NCI-H510A (cell line): ENCODE measurements at places on chromosomes 5 and 9.

- no peak for DNase-seq
Measured at GRCh38 chr9:826500-827280, 14.8 kb upstream of the DMRT1 start.

- DNase-seq, result no peak
Measured at GRCh38 chr5:171794470-171794960, 8.9 kb downstream of the SMIM23 start.

DNA sequence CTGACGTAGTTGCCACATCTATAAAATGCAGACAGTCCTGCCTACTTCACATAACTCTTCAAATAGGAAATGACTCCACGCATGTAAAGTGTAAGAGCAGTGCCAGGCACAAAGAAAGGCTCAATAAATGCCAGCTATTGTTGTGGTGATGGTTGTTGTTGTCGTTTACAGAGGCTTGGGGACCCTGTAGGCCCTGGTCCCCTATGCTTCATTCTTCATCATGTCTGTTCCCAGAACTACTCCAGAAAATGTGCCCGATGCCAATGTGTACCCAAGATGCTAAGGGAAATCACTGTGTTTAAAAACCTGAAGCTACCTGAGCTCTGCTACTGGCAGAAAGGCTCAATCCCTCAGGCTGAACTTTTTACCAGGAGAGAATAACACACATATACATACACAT, 9.1 kb downstream of the SLIT3 start:
- DNase-seq, result no peak

DNA sequence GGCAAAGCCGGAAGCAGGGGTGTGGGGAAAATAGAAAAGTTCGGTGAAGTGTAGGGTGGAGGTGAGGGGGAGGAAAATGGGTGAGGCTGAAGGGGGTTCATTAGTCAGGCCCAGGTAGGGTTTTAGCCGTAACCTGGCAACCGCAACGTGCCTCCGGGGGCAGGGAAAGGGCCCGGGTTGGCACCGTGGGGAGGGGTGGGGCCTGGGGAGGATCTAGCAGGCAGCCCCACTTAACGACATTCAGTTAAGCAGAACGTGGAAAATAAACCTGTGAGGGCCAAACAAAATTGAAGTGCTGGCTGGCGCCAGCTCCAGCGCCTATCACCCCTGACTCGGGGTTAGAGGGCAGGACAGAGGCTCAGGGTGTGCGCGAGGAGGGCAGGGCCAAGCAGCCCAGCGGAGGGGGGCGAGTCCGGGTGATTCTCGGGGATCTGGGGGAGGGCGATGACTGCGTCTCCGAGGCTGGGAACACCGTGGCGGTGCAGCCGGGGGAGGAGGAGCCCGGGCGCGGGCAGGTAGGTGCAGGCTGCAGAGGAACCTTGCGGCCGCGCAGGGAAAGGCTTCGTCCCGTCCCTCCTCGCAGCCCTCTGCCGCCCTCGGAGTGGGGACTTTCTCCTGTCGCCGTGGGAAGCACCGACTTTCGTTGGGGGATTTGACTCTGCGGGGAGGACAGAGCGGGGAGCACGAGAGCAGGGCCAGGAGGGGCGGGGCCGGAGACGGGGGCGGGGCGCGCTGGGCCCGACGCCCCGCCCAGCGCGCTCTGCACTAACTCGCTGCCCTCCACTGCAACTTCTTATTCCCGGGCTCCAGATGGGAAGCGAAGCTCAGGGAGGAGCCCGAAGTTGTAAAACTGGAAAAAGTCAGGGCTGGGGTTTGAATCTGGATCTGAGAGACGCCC, 5.1 kb downstream of the RGS14 start:
- peak; percentile 36 for DNase-seq

DNA sequence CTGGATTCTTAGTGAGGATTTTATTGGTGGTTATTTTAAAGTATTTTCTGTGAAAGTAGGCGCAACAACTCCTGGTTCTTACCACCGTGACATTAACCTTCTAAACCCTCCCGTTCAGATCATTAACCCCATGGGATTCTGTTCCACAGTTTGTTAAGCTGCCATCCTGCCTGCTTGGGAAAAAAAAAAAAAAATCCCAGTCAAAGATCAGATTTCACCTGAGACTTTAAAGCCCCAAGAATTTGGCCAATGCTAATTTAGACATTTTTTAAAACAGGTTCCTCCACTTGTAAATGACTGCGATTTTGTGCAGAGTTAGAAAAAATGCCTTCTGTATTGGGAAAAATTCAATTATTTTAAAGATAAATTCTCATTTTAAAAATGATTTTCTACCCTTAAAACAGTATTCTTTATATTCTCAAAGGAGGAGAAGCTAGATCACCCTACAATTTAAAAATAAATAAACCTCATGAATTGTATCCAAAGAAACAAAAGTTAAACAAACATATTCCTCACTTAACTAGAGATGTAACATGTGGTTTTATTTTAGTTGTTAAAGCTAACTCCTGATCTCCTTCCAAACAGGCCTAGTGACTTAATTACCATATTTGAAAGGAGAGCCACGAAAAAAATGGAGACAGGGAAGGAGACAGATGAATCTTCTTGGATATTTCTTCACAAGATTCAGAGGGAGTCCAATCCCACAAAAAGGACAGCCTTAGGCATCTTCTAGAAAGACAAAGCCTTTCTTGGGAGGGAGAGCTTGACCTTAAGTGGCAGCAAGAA, 93.1 kb upstream of the IFNK start:
- no peak for DNase-seq

- no peak for DNase-seq
Measured at GRCh38 chr5:96377167-96377566, 55.9 kb downstream of the PCSK1 start.

DNA sequence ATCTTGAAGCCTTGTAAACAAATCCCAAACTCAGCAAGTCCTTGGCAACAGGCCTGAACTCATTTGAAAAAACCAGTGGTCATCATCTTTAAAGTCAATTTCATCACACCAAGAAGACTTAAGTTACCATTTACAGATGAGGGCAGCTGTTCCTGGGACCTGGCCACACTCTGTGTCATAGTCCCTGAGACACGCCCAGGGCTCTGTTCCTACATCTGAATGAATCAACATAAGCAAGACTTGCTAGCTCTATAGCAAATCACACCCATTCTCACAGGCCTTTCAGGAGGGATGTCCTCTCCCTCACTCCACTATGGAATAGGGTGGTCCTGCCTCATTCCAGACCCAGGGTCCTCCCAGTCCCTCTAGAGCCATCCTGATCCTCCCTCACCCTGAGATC, 142.8 kb downstream of the NSG2 start:
- DNase-seq, result no peak

DNA sequence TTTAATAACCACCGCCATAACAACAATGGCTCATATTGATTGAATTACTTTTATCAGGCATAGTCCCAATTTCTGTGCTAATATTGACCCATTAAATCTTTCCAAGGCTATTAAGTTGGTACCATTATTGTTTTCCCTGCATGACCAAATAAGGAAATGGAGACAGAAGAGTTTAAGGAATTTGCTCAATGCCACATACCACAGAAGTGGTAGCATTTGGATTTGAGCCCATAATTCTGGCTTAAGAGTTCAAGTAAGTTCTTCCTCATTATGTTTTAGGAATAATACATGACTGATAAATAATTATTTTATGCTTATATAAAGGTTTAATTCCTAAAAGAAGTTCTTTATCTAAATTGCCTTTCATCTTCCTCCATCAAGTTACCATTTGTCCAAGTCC, 43.4 kb upstream of the HAPLN1 start:
- no peak for DNase-seq

- no peak for DNase-seq
Measured at GRCh38 chr5:6475626-6476312, 27.1 kb downstream of the UBE2QL1 start.

DNA sequence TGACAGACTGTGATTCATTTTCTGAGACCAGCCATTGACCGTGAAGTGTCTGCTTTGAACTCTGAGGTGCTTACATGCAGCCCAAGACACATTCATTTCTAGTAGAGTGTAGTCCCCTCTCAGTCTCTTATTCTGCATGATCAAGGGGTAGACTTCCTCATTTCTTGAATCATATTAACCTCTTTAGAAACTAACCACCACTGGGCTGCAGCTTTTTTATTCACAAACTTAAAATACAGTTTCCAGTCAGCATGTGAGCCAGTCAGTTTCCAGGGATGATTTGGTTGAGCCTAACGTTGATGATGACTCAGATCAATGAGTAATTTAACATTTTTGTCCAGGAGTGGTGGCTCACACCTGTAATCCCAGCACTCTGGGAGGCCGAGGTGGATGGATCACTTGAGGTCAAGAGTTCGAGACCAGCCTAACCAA, 59.2 kb downstream of the OTULIN start:
- DNase-seq, result no peak

- DNase-seq, result no peak
Measured at GRCh38 chr5:72045692-72046091, 61.6 kb upstream of the MAP1B start.

DNA sequence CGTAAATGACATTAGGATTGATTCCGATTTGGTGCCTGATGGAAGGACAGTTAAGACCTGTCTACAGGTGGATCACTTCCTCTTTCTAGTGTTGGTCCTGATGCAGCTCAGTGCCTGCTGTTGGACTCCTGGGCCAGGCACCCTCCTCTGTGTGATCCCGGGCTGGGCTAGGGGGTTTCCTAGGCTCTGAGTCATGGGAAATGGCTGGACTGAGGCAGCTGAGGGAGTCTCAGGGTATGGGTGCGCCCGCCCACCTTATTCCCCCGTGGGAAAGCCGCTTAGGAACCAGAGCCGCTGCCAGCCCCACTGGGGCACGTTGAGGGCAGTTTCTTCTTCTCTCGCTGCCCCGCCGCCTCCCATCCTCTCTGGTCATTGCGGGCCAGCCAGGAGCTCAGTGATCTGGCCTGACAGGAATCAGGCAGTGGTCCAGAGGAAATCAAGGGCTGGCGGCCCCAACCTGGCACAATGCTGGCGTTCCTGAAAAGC, 12.9 kb downstream of the TCF7 start:
- DNase-seq, result no peak

DNA sequence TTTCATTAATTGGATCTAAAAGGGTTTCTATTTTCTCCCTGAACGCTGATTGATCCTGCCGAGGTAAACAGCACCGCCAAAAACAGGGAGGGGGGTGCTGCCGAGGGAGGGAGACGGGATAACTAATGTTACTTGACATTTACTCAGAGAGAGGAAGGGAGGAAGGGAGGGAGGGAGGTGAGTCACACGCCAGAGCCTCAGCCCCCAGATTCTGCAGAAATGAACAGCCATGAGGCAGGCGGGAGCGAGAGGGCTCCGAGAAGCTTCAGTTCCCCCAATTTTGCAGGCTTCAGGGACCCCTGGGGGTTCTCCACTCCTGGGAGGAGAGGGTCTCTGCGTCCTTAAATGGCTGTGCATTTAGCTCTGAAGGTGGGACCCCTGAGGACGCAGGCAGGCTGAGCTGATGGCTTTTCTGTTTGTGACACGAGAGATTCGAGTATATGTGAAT, 59.1 kb upstream of the IER5L start:
- no peak for DNase-seq

GRCh38 chr5:172528440-172528839, 74.1 kb upstream of the SH3PXD2B start:
- no peak for DNase-seq

GRCh38 chr5:68745448-68745847, 348.4 kb upstream of the SLC30A5 start:
- no peak for DNase-seq

DNA sequence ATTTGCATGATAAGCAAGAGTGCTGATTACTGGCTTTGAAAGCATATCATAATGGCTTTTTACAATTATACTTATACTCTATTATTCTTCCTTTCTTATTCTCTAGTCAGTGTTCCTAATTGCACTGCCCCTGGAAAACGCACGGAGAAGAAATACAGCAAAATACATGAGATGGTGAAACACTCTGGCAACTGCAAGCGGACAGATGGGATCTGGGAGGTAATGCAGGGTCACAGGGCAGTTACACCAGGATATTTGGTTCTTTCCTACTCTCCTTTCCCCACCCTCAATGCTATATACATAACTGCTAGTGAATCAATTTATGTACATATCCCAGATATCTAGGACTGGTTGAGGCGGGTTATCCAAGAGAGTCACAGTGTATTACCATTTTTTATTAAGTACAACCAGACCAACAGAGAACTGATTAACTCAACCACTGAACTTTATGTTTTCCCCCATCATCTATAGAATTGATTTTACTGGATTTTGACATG, 423.7 kb downstream of the ZSWIM6 start:
- DNase-seq, result no peak
